NCI-H1694 (cell line): ENCODE measurements at places on chromosomes 7 and 10.

GRCh38 chr7:119802147-119802546 is 470.8 kb upstream of the KCND2 start:
- DNase-seq, result no peak

DNA sequence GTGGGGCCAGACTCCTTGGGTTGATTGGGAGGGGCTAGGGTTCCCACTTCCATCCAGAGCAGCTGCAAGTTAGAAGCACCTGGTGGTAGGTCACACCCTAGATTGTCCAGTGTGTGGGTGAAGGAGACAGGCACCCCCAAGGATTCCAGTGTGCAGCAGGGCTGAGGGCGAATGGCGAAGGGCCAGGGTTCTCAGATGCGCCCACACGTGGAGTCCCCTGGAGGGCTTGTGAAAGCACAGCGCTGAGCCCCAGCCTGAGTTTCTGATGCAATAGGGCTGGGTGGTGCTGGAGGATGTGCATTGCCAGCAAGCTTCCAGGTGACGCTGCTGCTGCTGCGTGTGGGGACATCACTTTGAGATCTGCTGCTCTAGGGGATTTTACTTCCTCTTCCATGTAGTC is 25.4 kb downstream of the TBATA start:
- DNase-seq, result no peak

DNA sequence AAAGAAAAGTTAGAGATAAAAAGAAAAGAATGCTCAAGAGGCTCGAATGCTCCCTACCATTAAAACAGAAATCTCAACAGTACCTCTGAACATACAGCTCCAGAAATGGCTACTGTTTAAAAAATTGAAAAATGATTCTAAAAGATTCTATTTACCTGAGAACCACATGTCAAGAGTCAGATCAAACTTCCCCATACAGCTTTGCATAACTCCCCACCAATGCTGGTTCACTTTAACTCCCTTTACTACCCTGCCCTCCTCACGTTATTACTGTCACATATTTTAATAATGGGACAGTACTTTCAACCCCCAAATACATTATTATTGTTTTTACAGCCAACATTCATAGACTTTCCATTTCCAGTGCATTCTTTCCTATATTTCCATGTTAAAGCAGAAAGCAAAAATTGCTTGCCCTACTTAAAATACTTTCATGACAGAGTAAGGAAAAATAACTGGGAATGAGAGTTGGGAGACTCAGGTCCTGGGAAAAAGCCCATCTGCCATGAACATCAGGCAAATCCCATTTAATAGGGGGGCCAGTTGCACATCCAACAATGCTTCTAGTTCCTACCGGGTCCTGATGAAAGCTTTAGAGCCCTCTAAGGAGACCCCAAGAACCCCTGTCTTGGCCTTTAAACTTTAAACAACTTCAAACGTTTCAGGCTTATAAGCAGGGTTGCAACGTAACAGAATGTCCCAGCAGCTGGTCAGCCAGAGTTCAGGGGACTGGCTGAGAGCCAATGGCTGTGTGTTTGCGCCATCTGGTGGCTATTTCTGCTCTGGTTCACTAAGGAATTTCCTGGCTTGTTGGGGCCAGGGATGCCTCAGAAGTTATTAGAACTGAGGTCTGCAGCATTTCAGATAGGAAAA is 247.4 kb downstream of the ELMO1 start:
- DNase-seq, result peak; percentile 72

GRCh38 chr10:73917566-73918305 is 6.8 kb downstream of the PLAU start:
- DNase-seq, result no peak

DNA sequence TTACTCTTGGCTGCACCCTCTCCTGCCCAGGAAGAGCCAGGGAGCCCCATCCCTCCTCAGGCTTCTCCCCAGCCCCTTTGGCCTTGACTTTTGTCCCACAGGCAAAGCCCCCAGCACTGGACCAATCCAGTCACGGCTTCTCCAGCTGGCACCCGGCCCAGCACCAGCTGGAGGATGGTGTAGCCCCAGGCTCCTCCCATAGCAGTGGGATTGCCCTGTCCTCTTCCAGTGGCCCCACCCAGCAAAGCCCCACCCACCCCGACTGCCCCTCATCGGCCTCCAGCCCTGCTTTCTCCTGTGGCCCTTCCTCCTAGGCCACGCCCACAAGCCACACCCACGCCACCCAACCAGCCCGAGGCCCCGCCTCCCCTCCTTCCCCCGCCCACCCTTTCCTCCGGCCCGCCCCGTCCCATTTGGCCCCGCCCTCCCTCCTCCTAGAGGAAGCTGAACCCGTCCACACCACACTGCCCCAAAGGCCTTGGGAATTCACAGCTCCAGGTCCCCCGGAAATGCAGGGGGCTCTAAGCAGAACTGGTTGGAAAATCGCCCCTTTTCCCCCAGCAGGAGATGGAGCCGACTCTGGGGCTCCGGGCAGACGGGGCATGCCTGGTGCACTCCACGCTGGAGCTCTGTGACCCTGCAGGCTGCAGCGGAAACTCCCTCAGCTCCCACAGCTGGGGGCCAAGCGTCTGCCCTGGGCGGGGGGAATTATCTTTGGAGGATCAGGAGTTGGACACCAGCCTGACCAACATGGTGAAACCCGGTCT is 25.2 kb downstream of the GET4 start:
- no peak for DNase-seq

GRCh38 chr10:48993627-48994026 is 54.0 kb upstream of the LRRC18 start:
- no peak for DNase-seq

DNA sequence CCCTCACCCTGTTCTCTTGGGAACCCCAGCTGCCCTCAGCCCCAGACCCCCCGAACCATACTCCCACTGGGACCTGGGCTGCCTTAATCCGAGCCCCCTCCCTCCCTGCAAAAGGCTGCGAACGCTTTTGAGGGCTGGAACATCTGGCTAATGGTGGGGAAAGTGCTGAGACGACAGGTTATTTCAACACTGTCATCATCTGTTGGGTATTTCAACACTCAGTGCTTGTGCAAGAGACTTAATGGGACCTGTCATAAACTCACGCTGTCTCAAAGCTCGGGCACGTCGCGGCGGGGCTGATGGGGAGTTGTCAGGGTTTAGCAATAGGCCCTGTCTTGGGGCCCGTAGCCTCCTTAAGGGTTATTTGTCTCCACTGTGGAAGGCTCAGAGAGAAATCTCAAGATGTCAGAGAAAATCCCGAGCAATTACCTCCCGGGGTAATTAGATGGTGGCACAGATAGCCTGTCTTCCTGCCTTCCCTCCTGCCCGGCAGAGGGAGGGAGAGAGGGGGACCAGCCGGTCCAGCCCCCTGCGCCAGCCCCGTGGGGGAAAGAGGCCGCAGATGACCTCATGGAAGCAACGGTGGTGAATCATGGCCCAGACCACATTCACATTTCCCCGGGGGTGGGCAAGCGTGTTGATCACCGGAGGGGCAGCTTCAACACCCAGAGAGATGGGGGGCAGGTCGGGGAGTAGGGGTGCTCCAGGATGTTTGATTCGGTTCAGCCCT is 88.7 kb upstream of the MYL10 start:
- DNase-seq, result no peak

GRCh38 chr7:20799566-20800366 is 13.1 kb upstream of the SP8 start:
- no peak for DNase-seq

DNA sequence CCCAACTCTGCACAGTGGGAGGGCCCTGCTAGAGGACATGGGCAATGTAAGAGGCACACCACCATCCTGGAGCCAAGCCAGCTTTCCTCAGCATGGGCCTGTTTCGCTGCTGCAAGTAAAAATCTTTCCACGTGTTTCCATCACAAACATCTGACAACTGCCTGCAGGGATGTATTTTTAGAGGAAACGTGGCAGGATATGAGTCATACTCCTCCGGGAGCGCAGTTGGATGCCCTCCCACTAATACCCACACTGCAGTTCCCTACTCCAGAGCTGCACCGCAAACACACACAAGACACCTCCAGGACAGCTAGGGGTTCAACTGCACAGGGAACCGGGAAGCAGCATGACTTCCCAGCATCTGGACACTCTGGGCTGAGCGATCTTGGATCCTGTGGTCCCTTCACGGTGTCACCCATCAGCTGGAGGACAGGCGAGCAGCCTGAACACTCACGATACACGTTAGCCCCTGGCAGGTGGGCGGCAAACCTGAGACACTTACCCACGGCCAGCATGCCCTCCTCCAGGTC is 26.1 kb downstream of the PLAC9 start:
- DNase-seq, result peak; percentile 78

DNA sequence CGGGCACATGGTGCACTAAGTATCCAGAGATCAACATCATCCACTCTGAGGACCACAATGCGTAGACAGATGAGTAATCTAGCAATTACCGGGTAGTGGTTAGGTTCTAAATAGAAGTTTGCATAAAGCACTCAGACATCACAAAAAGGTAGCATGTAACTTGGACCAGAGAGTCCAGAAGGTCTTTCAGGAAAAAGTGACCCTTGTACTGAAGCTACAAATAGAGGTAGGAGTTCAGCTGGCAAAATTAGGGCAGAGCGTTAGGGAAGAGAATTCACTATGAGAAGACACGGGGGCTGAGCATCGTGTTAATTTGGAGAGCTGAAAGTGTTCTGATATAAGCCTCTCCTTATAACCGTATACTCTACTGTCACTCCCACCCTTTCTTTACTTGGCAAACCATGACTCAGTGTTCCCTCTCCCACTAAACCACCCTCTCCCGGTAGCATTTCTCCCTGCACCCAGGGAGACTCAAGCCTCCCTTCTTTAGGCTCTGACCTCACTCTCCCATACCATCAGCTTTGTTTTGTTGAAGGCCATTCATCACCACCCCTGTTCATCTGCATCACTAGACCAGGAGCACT is 222.2 kb upstream of the FZD1 start:
- DNase-seq, result no peak

GRCh38 chr10:8130973-8131911 is 76.8 kb downstream of the GATA3 start:
- no peak for DNase-seq

- DNase-seq, result no peak
Measured at GRCh38 chr10:86872757-86873156, 84.7 kb downstream of the MMRN2 start.

- DNase-seq, result no peak
Measured at GRCh38 chr7:149584530-149584929, 86.9 kb upstream of the ZNF746 start.

GRCh38 chr10:121830101-121830500 is 97.7 kb downstream of the ATE1 start:
- no peak for DNase-seq

- DNase-seq, result no peak
Measured at GRCh38 chr7:120985839-120986238, 2.7 kb upstream of the CPED1 start.

DNA sequence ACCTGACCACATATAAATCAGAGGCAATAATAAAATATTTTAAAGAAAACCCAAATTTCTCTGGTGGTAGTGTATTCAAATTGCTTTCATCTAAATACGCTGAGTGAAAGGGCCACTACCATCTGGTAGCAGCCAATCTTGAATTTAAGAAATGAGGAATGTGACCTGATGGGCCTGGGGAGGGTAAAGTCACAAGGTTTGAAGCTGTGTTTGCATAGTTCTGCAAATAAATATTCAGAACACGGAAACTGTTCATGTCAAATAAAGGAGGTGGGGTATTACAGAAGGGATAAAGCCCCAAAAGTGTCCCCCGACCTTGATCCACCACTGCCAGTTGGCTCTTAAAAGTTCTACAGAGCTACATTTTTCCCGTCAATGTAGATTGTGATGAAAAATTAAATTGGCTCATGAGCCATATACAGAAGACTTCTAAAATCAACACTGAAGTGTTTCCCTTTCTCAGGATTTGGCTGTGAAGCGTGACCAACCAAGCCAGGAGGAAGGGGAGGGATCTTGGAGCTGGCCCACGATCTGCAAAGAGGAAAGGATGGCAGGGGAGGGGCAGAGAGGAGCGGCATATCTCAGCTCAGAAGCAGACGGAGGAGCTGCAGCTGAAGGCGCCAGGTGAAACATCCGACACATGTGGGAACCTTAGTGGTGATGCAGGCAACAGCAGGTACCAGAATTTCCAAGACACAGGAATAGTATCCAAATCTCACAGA is 39.6 kb downstream of the MPP7 start:
- no peak for DNase-seq

DNA sequence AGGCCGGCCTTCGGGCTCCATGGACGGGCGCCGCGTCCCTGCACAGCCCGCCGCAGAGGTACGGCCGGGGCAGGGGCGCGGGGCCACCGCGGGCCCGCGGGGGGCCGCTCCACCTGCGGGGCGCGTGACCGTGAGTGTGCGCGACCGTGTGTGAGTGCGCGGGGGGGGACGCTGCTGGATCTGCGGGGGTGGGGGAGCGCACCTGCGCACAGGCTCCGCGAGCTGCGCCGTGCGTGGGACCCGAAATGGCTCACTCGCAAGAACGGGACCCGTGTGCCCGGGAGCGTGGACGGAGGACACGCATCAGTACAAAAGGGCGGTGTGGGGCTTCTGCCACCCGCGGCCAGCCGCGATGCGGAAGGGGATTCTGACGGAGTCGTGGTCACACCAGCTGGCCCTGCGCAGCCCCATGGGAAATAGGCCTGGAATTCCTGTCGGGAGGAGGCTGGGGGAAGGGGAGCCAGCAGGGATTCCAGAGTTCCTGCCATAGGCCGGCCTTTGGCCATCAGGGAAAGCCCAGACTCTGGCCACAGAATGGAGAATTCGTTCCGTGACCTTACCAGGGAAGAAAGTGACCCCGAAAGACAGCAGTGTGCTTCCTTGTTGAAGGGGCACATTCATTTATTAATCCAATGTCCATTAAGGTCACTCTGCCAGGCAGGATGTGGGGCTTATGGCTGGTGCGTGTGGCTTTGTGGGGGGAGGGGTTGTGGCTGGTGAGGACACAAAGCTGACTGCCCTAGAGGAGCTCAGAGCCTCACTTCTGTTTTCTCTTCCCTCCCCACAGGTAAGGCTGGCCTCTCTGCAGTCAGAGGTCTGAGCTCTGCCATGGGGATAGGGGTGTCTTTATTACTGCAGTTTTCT is 494 bp downstream of the REPIN1 start:
- DNase-seq, result no peak

- no peak for DNase-seq
Measured at GRCh38 chr10:20713420-20713819, 183.7 kb downstream of the NEBL start.

DNA sequence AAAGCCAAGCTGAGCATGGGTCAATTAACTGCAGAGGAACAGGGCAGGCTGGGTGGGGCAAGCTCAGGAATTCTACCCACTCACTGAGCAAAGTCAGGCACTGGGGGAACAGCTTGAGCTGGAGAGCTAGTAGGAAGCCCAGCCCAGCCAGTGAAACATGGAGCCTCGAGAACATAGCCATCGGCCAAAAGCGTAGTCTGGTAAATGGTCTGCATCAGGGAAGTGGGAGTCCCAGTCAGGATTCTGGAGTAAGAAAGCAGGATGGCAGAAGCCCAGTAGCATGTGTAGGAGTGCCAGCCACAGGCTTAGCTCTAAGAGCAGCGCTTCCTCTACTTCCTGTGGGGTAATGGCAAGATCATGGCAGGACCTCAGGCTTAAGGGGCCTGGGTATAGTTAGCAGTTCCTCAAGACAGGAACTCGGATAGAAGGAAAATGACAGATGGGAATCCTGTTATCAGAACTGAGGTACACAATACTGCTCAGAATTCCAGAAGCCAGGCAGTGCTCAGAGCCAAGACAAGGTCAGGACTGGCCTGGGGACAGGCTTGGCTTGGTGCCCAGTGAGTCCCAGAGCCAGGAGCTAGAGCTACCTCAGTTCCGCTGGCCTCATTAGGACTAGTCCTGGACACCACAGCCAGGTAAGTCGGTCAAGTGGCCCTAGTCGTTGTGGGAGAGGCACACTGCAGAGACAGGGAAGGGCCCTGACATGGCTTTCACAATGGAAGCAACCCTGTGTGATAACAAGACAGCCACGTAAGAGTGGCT is 65.4 kb upstream of the MXI1 start:
- no peak for DNase-seq

- DNase-seq, result no peak
Measured at GRCh38 chr10:31635415-31636065, 293.1 kb downstream of the ARHGAP12 start.
